ENCODE measurements at places on chromosomes 1 and 21. TPM values are rescaled to one million over a fixed set of nuclear protein-coding genes. Genes with fewer than 3 reads are reported as not detected.

CFAP107 gene
- not detected for total RNA-seq

- no peaks in the 10 kb centered on the region for H3K36me3 ChIP-seq
- peaks cover 46% of the 10 kb centered on the region for H3K27me3 ChIP-seq
- no peak within 1 kb of the TSS for H3K27ac ChIP-seq
- peak within 1 kb of the TSS; percentile 71 for H3K4me3 ChIP-seq
Measured at GRCh38 chr1:11691302-11691914, at the start of gene DRAXIN. DRAXIN (plus strand) TSS chr1:11691710; CDS start chr1:11706259, 14,549 bp downstream.

DNA sequence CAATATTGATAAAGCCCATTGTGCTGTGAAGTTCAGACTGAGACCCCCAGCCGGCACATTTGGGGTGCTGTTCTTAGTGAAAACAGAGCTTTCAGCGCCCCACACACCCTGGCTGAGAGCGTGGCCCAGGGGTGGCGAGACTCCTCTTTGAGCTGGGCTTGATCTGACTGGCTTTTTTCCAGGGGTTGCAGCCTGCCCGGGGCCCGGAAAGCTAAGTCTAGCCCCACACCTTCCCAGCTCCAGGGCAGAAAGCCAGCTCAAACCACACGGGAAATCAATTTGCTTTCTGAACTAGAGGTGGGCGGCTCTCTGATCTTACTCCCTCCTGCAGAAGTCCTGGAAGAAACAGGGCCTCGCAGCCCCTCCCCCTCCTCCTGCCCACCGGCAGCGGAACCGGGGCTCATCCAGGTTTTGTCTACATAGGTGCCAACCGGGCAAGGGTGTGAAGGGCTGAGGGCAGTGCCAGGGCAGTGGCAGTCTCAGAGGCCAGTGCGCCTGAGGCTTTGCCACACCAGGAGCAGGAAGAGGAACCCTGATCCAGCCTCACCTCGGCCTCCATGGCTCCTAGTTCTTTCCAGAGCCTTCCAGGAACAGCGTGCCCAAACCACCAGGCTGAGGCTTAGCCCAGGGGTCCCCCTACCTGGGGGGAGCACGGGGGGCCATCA, 155.3 kb downstream of the NPHP4 start:
- no peak for DNase-seq
- H3K4me3 ChIP-seq: no peak overlapping the region
- no peak overlapping the region for H3K27ac ChIP-seq
- no peaks in the 10 kb centered on the region for H3K36me3 ChIP-seq
- peaks cover 4% of the 10 kb centered on the region for H3K27me3 ChIP-seq
- no peaks in the 10 kb centered on the region for H3K4me1 ChIP-seq

- no peak overlapping the region for H3K4me3 ChIP-seq
- no peak overlapping the region for H3K27ac ChIP-seq
- peaks cover 3% of the 10 kb centered on the region for H3K27me3 ChIP-seq
- no peaks in the 10 kb centered on the region for H3K4me1 ChIP-seq
Measured at GRCh38 chr1:53693339-53693738, 45.6 kb downstream of the GLIS1 start.

DNA sequence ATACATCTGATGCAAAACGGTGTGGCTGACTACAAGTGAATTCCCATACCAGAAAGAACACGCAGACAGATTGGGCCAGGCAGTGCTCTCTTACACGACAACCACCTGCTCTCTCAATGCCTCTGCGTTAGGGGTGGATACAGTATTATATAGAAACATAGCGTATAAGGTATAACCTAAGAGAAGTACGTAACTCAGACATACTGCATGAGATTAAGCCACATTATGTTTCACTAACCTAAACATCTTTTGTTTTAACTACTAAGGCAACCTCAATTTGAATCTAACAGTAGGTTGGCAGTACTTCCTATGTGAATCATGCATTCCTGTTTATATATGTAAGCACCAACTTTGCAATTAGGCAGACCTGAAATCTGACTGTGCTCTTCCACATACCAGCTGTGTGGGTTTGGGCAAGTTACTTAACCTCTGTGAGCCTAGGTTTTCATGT, 58.1 kb upstream of the COA6 start:
- DNase-seq: no peak
- H3K27ac ChIP-seq: peak overlapping the region; percentile 22
- H3K4me3 ChIP-seq: no peak overlapping the region
- H3K4me1 ChIP-seq: peaks cover 14% of the 10 kb centered on the region

Measured in activated B cell treated with CpG ODN at 0.5 μM for 24 hours (primary cell).